ENCODE measurements at places on chromosomes 7 and 10.

DNA sequence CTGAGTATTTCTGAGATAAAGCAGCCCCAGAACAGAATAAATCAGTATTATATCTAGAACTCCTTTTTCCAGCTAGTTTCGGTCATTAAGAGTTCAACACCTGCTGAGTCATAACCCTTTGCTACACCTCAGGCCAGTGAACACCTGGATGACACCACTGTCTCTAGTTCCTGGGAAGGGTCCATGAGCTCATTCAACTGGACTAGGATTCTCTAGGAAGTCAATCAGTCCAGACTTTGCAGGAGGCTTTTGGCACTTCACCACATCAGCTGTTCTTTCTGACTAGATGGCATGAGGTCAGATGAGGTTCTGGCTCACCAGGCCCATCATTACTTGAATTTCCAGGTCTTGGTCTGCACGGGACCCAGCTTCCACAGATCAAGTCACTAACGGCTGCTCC lies 11.7 kb downstream of the SLC39A12 start:
- no peak for DNase-seq

- DNase-seq, result no peak
Measured at GRCh38 chr7:46363688-46364087, 442.6 kb upstream of the IGFBP3 start.

GRCh38 chr10:75444781-75445386 lies 13.5 kb downstream of the LRMDA start:
- DNase-seq, result no peak

DNA sequence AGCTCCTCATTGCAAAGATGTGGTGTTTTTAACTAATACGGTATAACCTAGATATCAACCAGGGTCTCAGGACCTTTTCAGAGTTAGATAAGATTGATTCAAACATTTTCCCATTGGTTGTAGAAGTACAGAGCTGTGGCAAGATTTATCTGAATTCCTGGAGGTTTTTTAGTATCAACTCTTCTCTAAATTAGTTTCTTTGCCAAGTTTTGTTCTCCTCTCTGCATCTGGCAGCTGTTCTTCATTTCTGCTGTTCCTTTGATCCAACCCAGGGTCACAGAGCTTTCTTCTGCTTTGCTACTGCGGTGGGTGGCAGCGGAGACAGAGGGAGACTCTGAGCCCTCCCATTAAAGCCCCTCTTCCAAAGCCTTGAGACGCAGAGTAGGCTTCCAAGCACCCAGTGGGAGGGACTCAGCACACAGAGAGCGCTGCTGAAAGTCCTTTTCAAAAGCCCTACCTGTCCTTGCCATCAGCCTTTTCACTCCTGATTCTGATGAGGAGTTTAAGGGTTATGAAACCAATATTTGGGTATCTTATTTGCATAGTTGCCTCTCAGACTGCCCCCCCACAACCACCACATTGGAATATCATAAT lies 146.3 kb upstream of the EEPD1 start:
- no peak for DNase-seq

- DNase-seq, result no peak
Measured at GRCh38 chr7:21370283-21370982, 57.5 kb upstream of the SP4 start.

GRCh38 chr7:17132726-17133125 lies 165.7 kb upstream of the AHR start:
- DNase-seq, result no peak

DNA sequence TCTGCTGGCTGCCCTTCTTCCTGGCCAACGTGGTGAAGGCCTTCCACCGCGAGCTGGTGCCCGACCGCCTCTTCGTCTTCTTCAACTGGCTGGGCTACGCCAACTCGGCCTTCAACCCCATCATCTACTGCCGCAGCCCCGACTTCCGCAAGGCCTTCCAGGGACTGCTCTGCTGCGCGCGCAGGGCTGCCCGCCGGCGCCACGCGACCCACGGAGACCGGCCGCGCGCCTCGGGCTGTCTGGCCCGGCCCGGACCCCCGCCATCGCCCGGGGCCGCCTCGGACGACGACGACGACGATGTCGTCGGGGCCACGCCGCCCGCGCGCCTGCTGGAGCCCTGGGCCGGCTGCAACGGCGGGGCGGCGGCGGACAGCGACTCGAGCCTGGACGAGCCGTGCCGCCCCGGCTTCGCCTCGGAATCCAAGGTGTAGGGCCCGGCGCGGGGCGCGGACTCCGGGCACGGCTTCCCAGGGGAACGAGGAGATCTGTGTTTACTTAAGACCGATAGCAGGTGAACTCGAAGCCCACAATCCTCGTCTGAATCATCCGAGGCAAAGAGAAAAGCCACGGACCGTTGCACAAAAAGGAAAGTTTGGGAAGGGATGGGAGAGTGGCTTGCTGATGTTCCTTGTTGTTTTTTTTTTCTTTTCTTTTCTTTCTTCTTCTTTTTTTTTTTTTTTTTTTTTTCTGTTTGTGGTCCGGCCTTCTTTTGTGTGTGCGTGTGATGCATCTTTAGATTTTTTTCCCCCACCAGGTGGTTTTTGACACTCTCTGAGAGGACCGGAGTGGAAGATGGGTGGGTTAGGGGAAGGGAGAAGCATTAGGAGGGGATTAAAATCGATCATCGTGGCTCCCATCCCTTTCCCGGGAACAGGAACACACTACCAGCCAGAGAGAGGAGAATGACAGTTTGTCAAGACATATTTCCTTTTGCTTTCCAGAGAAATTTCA lies 1.7 kb downstream of the ADRB1 start:
- no peak for DNase-seq

GRCh38 chr7:131327626-131328376 lies at the start of gene MKLN1:
MKLN1 (plus strand) TSS chr7:131327876; CDS start chr7:131327900, 24 bp downstream.
- DNase-seq, result peak; percentile 78

- DNase-seq, result no peak
Measured at GRCh38 chr10:29959586-29959985, 99.8 kb downstream of the JCAD start.

DNA sequence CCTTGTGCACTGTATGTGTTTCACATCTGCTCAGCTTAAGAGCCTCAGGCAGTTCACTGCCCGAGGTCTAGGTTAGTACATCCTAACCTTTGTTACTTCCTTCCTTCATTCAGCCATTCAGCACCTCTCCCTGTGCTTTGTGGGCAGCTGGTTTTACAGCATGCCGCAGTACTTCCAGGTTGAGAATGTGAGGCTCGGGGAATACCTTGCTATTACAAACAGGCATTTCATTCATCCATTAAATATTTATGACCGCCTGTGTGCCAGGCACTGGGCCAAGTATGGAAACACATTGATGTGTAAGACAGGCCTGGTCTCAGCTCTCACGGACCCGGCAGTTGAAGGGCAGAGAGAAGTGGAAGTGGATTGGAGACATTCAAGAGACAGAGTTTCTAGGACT lies 82.4 kb downstream of the SHH start:
- DNase-seq, result no peak

DNA sequence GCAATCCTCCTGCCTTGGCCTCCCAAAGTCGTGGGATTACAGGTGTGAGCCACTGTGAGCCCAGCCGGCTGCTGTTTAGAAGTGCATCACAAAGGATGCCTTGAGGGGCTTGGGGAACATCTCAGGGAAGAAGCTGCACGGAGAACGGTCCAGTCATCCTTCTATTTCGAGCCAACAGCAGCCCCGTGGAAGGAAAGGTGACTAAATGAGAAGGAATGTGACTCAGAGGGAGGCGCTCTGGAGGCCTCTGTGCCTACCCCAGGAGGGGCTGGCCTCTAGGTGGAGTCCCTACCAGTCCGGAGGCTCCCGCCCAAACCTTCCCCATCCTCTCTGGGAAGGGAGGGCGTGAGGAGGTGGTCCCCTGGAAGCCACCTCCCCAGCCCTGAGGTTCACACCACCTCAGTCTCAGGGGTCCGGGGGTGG lies 76.2 kb downstream of the CTBP2 start:
- DNase-seq, result peak; percentile 78

GRCh38 chr10:67225226-67225625 lies 299.4 kb downstream of the LRRTM3 start:
- DNase-seq, result no peak

DNA sequence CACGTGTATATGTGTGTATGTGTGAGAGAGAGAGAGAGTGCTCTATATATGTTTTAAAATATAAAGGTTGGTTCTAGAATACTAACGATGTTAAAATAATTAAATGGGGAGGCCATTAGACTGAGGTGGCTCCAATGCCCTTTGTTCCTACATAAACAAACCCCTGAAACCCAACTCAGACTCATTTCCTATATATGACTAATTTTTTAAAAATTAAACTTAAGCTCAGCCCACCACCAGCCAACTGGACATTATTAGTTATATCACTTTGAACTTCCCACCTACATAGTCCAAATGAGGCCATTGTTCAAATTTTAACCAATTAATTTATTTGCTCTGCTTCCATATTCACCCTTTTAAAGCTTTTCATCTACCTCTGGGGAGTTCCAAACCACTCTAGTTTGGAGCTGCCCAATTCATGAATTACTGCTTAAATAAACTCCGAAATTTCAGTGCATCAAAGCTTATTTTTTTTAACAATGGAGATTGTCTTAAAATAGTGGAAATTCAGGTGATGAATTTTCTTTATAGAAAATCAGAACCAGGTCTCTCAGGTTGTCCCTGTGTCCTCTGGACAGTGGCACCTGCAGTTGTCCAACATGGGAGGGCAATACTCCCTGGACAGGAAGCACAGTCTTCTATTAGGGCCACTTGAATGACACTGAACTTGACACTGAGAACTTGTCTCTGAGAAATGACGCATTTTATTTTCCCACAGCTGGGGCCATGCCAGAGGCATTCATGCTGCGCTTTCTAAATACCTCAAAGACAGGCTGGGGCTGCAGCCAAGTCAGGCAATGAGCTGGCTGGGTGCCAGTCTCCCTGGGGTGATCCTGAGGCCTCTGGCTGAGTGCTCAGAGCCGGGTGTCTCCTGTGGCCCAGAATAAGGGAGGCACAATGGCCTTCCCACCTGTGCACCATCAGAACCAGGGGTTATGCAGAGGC lies 109.5 kb upstream of the TMEM72 start:
- DNase-seq, result peak; percentile 83

DNA sequence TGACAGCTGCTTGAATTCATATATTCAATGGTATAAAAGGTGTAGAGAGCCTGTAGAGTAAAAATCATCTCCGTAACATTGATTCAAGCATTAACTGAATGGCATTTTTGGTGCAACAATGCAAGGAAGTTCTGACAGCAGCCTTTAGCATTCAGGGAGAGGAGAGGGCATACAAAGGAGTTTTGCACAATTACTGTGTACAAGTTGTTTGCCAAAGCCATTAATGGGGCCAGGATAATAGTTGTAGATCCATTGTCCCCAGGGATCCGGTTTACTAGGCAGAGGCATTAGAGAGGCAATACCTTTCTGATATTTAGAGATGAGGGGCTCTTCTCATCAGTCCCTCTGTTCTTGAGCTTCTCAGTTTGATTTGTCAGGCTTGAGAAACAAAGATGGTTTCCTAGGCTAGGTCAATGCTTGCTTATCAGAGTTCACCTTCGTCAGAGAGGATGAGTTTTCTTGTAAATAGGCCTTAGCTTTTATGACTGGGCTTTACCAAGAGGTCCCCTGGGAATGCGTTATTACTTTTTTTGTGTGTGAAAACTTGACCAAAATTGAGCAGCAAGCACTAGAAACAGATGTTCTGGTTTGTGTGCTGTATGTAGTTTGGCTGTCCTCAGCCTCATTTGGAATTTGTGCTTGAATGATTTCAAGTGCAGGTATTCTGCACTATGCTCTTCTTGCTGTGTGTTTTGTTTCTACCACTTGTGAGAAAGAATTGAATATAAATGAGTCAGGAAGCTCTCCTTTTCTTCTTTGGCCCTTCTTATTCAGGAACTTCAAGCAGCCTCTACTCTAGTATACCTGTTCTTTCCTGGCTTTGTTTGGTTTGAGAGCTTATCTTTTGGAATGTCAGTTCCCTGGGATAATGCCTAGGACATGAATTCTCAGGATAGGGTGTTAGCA lies 32.0 kb downstream of the SND1 start:
- DNase-seq, result peak; percentile 24

GRCh38 chr7:33809228-33809627 lies 96.1 kb upstream of the BMPER start:
- peak; percentile 73 for DNase-seq

- no peak for DNase-seq
Measured at GRCh38 chr10:57979491-57979890, 288.2 kb downstream of the IPMK start.

DNA sequence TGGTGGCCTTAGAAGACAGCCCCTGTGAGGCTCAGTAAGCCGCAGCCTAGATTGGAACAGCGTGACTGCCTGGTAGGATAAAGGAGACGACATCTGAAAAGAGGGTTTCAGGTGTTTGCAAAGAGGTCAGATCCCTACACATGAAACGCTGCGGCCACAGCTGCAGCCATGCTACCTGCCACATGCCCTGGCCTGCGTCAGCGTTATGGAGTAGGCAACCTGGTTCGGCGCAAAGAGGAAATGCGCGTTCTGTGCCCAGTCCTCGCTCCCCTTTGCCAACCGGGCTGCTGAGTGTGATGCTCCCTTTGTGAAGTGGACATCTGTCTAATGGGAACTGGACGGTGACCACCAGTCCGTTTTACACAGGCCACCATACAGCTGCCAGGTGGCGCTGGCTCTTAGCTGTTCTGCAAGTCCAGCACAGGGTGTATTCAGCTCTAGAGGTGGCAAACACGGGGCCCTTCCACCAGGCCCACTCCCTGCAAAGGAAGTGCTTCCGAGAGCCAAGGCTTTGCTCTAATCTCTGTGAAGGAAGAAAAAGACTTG lies 160.3 kb downstream of the CELF2 start:
- DNase-seq, result no peak

GRCh38 chr10:131207584-131208532 lies 103.7 kb downstream of the TCERG1L start:
- DNase-seq, result no peak

DNA sequence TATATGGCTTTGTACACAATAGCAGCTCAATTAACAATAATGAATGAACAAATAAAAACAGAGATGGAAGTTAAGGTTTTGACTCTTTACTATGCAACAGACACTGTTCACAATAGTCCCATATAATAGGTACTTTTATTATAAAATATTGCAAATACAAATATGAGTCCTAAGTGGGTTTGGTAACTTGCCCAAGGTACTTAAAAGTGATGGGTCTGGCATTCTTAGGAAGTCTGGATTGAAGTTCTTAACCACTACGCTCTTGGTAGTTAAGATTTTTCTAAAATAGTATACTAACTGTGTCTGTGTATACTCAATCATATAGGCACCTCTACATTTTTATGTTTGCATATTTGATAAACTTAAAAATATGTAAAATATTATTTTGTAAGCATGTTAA lies 55.5 kb downstream of the HGF start:
- no peak for DNase-seq

DNA sequence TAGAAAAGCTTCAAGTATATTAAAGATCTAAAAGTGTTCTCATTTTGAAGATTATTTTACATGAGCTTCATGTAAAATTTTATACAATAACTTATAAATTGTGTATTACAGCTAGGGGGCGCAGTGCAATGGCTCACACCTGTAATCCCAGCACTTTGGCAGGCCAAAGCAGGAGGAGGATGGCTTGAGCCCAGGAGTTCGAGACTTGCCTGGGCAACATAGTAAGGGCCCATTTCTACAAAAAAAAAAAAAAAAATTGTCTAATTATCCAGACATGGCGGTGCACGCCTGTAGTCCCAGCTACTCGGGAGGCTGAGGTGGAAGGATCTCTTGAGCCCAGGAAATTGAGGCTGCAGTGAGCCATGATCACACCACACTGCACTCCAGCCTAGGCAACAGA lies 16.6 kb downstream of the ACBD5 start:
- no peak for DNase-seq

Measured in fibroblast of the conjunctiva (primary cell).